Activated T-helper 2 cell treated with anti-CD3 and anti-CD28 coated beads, Interferon-gamma antibody, Interleukin-2, Interleukin-4, amounts not matched to agents 10 μg/mL and 5 μg/mL and 100 μg/mL, durations not matched to agents 14 hours and 24 hours and 36 hours (primary cell): ENCODE measurements at places on chromosomes 1 and 21.

GRCh38 chr1:9004031-9004699 is 22.1 kb downstream of the SLC2A7 start:
- no peak for DNase-seq

- no peak for DNase-seq
Measured at GRCh38 chr21:34989337-34990151, 59.6 kb downstream of the RUNX1 start.

DNA sequence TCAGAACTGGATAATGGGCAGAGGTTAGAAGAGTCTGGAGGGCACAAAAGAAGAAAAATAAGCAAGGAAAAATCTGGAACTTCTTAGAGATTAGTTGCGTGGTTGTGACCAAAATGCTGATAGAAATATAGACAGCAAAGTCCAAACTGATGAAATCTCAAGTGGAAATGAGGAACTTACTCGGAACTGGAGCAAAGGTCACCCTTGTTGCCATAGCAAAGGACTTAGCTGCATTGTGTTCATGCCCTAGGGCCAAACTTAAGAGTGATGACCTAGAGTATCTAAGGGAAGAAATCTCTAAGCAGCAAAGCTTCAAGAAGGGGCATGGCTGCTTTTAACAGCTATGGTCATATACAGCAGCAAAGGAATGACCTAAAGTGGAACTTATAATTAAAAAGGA is 180.0 kb downstream of the TTLL7 start:
- DNase-seq: no peak

DNA sequence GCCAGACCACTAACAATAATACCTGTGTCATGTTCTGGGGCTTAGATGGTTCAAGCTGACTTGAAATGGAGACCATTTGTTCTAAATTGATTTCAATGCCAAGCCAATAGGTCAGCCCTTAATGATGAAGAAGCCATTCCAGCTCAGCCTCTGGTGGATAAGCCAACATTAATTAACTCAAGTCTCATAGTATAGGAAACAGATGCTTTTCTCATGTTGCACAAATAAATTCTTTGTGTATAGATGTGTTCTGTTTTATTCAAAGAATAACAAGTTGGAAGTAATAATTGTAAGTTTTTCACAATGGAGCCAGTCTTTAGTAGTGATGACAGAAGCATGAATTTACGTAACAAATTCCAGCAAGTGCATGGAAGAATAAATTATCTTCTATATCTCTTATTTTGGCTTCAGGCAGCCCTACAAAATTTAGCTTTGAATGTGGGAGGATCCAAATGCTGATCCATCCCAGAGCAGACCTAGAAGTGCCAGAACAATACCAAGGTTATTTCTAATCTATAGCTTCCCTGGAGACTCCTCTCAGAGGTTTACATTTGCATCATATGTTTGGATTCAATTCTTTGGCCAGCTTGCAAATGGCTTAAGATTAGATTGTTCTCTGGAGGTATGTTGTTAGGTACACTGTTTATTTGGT is 42.2 kb upstream of the C1orf105 start:
- DNase-seq: no peak

DNA sequence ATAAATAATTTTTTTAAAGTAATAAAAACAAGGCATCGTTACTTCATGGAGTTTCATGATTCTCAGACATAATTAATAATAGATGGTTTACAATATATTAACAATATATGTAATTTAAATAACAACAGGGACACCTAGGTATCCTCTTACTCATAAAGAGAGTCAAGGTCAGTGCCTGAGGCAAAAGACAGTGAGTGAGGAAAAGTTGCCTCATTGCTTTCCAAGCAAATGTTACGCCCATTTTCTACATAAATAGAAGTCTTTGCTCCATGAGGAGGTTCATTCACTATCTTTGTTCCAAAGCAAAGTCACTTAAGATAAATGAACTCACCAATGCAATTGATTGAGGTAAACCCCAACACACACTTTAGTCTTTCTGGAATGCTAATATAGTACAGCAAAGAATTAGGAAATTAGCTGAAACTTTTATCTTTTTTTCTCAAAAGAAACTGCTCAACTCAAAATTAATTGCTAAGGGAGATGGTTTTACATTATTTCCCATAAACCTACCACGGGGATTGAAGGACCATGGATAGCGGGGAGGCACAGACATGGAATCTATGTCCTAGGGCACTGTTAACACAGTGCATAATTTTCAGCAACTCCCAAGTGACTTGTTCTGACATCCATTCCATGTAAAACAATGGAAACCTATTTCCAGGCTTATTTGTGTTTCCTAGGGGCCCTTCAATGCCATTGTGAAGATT is 19.6 kb downstream of the BCL9 start:
- no peak for DNase-seq

DNA sequence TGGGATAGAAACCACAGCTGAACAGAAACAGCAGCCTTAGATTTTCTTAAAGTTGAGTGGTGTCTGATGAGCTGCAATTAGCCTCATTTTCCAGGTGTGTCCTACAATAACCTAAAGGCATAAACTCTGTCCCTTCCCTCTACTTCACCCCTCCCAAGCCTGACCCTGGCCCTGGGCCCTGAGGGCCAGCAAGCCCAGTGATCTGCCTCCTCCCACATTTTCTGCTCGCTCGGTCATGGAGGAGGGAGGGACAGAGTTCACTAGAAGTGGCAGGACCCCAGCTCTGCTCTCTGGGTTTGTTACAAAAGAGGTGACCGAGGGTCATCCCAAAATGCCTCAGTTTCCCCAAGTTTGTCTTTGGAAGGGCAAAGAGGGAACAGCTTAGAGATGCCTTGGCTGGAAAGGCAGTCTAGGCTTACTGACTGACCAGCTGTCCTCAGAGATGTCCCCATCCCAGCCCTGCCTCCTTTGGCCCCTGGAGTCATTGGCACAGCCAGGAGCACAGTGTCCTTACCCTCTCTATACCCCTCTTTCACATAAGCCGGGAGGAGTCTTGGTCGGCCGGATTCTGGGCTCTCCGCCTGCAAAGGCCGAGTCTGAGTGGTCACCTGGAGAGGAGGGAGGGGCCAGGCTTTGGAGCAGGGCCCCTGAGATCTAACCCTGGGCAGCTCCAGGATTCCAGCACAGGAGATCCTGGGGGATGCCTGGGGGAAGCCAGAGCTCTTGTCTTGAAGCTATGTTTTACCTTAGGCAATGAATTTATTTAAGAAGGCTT is 172.7 kb downstream of the PTPRU start:
- no peak for DNase-seq

GRCh38 chr1:221670081-221670480 is 71.8 kb downstream of the DUSP10 start:
- no peak for DNase-seq

DNA sequence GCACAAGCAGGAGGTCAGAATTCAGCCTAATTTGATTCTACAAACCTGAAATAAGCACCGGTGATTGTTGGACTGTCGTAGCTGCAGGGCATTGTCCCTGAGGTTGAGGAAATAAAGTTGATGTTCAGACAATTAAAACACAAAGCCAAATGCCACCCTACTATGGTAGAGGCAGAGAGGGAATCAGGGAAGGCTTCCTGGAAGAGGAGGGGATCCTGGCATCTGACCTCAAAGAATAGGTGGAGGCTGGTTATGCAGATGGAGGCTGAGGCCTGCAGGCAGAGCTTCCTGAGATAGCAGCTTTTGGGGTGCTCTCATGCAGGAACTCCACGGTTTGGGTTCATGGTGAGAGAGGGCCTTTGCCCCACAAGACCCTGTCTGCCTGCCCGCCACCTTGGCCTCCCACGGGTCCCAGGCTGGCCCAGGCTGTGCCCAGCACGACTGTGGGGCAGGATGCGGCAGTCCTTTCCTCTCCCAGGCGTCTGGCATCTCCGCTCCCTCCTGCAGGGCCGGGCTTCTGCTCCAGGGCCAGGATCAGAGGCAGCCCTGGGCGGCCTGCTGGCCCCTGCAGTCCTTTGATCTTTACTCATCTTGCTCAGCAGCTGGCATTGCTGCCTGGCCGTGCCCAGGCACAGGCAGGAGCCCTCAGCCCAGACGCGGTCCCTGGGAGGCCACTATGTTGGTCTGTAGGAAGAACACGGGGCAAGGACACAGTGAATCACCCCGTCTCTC is 134.1 kb upstream of the VAMP3 start:
- DNase-seq: no peak

GRCh38 chr1:210123383-210123782 is 109.2 kb upstream of the SERTAD4 start:
- DNase-seq: no peak

DNA sequence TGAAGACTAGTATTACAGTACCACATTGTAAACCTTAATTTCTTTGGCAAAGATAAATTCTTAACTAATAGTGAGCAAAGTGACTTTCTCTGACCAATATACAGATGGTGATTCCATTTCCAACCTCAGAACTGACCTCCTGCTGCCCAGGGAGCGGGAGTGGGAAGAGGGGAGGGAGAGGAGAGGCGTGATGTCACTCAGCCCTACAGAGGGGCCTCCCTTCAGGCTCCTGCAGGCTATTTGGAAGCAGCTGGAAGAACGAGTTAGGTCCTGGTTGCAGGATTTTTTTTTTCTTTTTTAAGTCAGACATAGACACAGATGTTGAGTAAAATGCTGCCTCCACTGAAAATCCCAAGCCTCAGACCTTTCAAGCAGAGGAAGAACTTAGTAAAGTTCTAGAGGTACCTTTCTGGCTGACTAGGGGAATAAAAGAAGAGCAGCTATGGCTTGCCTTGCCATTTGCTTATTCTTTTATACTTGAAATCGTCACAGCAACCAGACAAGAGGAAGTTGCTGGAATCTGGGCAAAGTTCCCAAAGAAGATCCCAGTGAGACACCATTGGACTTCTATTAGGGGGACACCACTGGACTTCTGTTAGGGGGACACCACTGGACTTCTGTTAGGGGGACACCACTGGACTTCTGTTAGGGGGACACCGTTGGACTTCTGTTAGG is 54.5 kb downstream of the EXO1 start:
- DNase-seq: no peak

GRCh38 chr1:102799496-102799895 is 308.8 kb downstream of the COL11A1 start:
- no peak for DNase-seq

GRCh38 chr1:4005431-4005830 is 105.4 kb upstream of the C1orf174 start:
- no peak for DNase-seq

- DNase-seq: no peak
Measured at GRCh38 chr1:81233591-81233990, 567.1 kb upstream of the ADGRL2 start.

GRCh38 chr1:92136341-92136740 is 56.2 kb downstream of the BTBD8 start:
- no peak for DNase-seq

DNA sequence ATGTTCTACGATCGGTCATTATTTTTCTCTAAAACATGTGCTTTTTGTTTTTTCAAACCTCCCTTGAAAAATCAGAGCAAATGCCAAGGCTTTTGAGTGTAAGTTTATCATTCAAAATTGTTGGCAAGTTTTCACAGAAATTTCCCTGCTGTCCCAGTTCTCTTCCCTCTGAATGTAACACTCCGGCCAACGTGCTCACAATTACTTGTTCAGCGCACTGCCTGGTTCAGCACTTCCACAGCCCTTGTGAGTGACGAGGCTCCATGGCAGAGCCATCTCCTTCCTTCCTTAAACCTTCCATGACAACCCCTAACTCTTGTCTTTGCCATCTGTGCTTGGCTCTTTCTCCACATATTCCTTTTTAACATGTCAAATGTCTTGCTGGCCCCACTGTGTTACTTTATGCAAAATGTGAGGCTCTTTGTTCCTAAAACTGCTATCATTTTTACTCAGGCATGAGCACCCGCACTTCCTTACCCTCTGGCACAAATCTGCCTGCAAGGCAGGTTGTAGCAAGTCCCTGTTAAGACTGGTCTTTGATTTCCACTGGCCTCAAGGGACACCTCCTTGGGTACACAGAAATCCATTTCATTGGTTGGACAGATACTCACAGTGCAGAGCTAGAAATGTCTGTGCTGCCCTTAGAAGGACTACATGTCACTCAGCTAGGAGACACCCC is 142.8 kb downstream of the HUNK start:
- no peak for DNase-seq

DNA sequence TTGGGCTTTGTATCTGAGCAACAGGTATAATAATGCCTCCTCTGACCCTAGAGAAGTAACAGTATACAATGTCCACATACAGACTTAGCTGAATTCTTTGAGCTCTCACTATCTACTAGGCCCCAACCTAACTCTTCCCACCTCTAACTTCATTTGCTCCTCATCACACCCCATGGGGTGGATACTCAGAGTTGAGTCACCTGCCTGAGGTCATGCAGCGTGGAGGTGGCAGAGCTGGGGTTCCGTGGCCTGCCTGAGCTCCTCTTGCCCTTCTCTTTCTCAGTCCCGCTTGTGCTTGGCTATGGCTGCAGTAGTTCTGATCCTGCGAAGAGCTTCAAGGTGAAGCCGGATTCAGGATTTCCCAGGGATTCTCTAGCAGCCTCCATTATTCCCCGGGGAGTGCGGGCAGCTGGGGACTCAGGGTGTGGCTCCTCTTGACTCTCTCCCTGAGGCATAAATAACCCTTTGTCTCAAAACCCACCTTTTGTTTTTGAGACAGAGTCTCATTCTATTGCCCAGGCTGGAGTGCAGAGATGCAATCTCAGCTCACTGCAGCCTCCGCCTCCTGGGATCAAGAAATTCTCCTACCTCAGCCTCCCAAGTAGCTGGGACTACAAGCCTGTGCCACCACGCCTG is 29.9 kb upstream of the ACTL8 start:
- DNase-seq: no peak

DNA sequence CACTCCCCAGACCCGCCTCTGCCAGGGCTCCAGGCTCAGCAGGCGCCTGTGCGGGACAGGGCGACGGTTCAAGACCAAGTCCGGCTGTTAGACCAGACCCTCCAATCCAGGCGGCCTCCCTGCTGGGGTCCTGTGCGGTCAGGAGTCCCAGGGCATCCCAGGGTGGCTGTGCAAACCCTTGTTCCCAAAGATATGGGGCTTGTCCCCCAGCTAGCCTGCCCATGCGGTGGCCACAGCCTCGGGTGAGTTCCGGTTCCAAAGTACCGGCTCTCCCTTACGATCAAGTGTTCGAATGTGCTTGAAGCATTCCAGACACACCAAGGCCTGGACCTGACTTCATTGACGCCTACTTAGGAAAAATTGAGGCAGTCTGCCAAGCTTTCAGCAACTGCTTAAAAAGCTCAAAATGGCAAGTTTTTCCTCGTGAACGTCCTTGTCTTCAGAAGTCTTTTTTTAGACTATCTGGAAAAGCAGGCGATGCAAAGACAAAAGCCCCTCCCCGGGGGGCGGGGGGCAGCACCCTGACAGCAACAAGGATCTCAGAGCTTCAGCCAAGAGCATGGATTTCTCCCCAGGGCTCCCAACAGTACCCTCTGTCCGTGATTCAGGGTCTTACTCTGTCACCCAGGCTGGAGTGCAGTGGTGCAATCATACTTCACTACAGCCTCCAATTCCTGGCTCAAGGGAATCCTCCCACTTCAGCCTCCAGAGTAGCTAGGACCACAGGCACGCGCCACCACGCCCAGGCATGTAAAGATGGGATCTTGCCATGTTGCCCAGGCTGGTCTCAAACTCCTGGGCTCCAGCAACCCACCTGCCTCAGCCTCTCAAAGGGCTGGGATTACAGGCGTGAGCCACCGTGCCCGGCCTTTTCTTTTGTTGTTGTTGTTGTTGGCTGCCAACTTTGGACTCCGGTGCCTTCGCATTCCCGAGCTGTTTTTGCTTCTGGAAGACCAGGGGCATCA is 2.3 kb downstream of the FAAP20 start:
- no peak for DNase-seq
